ENCODE measurements at places on chromosomes 7 and 10.
A peak's percentile ranks its signal among the peaks of the same experiment; 100 is the strongest.

- DNase-seq: no peak
Measured at GRCh38 chr7:3280946-3281656, 20.0 kb upstream of the SDK1 start.

DNA sequence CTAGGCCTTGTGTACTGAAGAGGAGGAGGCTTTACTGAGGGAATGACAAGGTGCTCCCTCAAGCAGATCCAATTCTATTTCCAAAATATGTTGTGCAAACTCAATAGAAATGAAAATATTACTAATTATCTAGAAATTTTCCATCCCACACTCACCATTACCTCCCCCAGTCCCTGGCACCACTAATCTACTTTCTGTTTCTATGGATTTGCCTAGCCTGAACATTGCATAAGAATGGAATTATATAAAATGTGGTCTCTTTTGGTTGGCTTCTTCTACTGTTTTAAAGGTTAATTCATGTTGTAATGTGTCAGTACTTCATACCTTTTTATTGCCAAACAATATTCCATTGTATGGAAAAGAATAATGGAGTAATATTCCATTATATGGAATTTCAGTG lies 18.7 kb upstream of the NUB1 start:
- no peak for DNase-seq

DNA sequence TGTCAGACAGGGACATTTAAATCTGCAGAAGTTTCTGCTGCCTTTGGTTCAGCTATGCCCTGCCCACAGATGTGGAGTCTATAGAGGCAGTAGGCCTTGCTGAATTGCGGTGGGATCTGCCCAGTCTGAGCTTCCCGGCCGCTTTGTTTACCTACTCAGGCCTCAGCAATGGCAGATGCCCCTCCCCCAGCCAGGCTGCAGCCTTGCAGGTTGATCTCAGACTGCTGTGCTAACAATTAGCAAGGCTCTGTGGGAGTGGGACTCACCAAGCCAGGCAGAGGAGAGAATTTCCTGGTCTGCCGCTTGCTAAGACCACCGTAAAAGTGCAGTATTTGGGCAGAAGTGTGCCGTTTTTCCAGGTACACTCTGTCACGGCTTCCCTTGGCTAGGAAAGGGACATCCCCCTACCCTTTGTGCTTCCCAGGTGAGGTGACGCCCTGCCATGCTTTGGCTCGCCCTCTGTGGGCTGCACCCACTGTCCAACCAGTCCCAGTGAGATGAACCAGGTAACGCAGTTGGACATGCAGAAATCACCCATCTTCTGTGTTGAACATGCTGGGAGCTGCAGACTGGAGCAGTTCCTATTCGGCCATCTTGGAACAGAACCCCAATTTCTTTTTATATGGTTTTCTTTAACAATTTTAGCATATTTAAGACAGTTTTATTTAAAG lies 28.4 kb upstream of the VWDE start:
- no peak for DNase-seq

- DNase-seq: no peak
Measured at GRCh38 chr7:38492010-38492409, 139.2 kb downstream of the AMPH start.

GRCh38 chr7:25632616-25633015 lies 404.3 kb upstream of the NPVF start:
- no peak for DNase-seq

DNA sequence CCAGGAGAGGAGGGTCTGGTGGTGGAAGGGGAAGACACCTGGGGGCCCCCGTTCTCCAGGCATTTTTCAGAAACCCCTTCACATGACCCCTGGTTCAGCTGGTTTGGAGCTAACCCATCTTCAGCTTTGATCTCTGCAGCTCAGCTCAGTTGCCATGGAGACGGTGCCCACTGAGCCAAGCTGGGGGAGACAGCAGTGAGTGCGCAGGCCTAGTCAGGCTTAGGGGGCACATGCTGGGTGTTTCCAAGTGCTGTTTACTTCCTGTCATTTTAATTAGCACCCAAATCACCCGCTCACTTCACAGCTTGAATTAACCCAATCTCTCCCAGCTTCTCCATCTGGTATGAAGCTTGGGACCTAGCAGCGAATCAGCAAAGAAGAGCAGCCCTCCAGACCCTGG lies 9.0 kb downstream of the SPOCK2 start:
- peak; percentile 78 for DNase-seq

DNA sequence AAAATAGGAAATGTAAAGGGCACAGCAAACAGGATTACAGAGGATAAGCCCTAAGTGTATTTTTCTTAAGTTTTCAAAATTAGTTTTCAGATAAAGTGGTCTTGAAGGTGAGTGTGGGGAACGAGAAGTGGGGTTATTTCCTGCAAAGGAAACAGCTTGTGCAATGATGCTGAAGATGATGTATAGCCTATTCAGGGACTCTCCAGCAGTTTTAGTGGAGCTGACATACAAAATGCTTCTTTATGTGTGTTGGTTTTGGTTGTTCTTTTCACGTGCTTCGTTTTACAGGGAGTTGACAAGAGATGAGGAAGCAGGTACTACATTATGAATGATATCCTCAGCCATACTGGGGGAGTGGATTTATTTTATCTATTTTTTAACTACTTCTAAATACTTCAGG lies 20.5 kb downstream of the CASD1 start:
- DNase-seq: no peak

- DNase-seq: no peak
Measured at GRCh38 chr7:149868623-149869290, 5.0 kb upstream of the ATP6V0E2 start.

- no peak for DNase-seq
Measured at GRCh38 chr7:117955046-117955445, 81.8 kb upstream of the CTTNBP2 start.

DNA sequence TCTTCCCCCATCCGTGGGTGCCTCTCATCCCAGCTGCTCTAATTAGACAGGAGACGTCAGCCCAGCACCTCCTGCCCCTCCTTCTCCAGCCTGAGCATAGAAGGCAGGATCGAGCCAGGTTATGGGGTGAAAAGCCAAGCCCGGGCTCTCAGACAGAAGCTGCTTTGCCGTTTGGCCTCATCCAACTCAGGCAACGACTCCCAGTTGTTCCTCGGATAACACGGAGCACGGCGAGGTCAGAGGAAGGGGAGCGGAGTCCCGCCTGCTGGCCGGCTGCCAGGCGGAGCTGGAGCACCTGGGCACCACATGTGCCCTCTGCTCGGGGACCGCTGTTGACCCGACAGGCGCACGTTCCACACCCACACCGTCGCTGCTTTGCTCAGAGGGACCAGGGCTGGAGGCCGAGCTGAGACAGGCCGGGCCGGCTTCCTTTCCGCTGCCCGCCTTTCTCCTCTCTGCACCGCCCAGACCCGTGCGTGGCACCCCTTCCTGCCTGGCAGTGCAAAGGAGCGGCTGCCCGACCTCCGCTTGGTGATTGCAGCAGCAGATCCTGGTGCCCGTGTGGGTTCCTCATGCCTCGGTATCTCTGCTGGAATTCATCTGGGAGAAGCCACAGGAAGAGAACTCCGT lies 21.6 kb upstream of the UNCX start:
- DNase-seq: peak; percentile 57

- no peak for DNase-seq
Measured at GRCh38 chr7:11727864-11728263, 104.1 kb downstream of the THSD7A start.

DNA sequence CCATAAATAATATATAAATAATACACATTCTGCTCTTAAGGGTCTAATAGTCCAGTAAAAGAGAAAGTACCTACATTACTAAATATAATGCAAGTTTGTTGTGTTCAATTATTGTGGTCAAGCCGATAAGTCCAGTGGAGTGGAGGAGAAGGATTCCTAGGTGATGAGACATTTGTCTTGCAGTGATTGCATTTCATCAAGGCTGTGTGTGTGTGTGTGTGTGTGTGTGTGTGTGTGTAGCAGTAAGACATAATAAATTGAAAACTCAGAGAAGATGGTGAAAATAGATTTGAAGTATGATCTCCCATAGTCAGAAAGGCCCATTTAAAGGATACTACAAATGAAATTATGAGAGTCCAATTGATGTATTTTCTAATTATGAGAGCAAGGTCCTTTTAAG lies 192.5 kb upstream of the SEMA3C start:
- no peak for DNase-seq

DNA sequence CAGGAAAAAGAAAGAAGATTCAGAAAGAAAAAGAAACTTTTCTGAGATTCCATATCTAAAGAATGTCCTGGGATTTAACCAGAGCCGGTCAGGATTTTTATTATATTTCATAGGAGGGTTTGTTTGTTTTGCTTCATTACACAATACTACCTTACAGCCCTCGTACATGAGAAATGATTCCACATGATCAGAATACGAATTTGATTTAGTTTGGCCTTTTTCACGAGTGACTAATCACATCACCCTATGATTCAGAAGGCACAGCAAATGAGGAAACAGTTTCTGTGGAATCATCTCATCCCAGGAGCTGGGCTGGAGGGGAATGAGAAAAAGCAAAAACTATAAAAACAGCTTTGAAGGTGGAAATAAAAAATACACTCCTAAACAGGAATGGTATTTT lies 54.7 kb upstream of the VWC2 start:
- no peak for DNase-seq

GRCh38 chr10:17115683-17116082 lies 13.9 kb downstream of the CUBN start:
- DNase-seq: no peak

GRCh38 chr10:60919551-60919950 lies 24.4 kb downstream of the RHOBTB1 start:
- DNase-seq: no peak

GRCh38 chr7:73933091-73933490 lies 72.1 kb downstream of the TMEM270 start:
- DNase-seq: no peak

DNA sequence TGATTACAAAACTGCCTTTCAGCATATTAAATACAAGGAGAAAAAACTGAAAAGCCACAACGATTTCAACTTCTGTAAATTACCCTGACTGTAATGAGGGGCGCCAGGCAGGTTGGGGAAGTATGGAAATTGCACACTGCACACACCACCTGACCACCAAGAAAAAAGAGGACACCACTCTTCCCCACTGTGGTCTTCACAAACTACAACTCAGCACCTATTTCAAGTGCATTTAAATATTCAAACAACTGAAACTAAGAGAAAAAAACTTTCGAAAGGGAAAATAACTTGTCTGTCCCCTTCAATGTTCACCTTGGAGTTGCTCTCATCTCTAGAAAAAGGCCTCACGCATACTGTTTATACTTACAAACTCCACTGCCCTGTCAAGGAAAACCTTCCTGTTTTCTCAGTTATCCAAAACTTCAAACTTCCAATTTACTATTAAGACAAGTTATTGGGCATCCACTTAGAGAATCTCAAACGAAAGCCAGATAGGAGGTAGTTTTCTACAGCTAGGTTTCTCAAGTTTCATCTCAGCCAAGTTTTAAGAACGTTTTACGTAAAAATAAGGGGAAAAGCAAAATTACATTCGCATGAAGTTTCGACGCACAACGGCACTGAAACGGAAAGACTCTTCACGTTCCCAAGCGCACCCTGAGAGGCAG lies 1.4 kb downstream of the LARP4B start:
- no peak for DNase-seq

DNA sequence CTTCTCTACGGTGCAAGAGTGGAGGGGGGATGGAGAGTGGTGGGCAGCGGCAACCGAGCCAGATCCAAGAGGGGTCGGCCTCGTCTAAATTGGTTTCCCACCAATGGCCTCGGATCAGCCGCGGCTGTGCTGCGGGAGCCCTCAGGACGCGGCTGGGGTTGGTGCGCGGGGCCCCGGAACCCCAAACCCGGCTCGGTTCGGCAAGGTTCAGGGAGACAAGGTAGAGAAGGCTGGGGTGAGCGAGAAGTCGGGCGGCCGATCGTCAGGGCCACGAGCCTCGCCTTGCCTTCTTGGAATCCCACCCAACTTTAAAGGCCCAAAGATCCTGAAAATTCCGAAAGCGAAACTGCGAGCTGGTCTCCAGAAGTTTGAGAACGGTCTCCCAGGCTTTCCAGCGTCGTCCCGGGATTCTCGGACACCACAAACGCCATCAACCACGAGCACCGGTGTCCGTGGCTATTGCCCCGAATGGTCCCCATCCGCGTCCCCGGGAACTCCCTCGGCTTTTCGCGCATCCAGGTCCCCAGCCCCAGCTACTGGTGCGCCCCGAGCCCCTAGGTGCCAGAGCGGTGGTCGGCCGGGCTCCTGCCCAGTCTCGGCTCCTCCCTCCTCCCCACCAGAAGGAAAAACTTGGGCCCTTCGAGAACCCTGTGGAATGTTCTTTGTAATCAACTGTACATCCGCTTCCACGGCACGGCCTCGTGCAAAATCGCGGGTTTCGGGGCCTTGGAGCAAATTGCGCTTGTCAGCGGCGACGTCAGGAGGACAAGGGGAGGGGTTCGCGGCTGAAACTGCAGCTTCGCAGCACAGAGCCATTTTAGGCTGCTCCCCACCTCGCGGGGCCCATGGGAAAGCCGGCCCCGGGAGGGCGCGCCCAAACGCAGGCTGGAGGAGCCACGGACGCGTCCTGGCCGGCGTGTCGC lies 3.2 kb downstream of the SFMBT2 start:
- DNase-seq: no peak

DNA sequence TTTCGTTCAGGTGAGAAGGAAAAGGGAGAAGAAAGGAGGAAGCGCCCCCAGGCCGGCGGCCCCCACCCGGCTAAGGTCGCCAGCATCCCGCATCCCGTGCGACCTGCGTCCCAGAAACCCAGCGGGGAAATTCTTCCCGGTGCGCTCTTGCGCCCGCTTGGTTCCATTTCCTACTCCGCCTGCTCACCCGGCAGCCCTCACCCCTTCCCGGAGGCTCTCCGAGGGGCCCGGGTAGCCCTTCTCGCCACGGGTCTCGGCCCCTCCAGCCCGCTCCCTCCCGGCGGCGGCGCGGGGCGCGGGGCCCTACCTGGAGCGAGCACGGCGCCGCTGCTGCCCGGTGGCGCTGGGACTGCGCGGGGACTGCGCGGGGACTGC lies at the start of gene PRKCQ:
Gene PRKCQ (minus strand): TSS at position 373 of the 375 bp plus-strand sequence. CDS start 65,141 bp downstream, outside the sequence.
- DNase-seq: no peak

GRCh38 chr10:88342733-88343310 lies 240.3 kb downstream of the RNLS start:
- DNase-seq: no peak

DNA sequence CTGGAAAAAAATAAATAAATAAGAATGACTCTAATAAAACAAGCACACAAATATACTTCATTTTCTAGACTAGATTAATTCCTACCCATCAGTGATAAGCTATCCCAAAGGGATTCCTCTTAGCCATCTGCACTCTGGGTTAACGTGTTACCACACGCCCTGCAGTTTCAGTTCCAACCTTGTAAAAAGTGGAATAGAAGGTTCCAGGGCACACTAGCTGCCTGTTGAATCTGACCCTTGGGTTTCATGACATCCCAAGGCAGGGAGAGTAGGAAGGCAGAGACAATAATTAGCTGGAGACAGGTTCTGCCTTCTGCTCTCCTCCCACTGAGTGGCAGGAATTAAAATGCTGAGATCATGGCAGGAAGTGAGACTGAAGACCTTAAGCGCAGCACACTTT lies 33.5 kb downstream of the SLC37A3 start:
- DNase-seq: no peak

DNA sequence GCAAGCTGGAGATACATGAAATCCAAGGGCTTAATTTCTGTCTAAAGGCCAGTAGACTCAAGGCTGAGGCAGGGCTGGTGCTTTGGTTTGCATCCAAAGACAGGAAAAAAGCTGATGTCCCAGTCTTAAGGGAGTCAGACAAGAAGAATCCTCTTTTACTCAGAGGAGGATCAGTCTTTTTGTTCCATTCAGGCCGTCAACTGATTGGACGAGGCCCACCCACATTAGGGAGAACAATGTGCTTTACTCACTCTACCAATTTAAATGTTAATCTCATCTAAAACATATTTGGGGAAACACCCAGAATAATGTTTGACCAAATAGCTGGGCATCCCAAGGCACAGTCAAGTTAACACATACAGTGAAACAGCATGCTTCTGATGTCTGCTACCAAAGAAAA lies 388.5 kb upstream of the CHRM2 start:
- DNase-seq: no peak

All from cerebellum (tissue), 4 donors.